ENCODE measurements at places on chromosomes 5 and 9.
A peak's percentile ranks its signal among the peaks of the same experiment; 100 is the strongest.

DNA sequence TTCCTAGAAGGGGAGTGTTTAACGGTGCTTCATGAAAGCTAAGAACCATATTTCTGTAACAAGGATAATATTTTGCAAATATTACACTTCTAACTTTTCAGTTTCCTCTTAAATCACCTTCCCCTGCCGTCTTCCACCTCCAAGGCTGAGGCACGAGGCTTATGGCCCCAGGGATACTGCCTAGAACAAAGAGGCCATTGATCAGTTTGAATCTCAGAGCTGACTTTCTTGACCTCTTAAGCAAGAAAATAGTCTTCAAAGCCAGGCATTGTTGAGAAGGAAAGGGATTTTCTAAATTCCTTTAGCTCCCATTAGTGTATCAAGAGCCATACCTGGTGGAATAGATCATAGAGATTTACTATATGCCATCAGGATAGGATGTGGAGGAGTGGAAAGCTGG is 566.2 kb downstream of the BNC2 start:
- DNase-seq, result no peak

DNA sequence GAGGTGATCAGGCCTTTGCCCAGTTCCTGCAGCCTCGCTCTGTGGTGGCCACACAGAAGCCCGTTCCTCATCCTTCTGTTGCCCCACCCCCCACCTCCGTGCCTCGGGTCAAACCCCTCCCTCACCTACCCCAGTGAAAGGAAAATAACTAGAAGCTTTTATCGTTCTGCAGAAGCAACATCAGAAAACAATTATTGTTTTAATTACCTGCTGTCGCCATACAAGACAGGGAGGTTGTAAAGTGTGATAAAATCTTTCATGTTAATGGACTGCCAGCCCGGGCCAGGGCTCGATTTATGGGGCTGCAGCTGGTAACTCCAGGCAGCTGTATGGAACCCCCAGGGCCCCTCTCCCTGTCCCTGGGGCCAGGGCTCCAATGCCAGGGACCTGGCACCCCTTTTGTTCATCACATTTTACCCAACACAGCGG is 20.6 kb downstream of the UNC5A start:
- no peak for DNase-seq

- DNase-seq, result no peak
These were observed 273.7 kb downstream of the SYK start for GRCh38 chr9:91075279-91075678.

DNA sequence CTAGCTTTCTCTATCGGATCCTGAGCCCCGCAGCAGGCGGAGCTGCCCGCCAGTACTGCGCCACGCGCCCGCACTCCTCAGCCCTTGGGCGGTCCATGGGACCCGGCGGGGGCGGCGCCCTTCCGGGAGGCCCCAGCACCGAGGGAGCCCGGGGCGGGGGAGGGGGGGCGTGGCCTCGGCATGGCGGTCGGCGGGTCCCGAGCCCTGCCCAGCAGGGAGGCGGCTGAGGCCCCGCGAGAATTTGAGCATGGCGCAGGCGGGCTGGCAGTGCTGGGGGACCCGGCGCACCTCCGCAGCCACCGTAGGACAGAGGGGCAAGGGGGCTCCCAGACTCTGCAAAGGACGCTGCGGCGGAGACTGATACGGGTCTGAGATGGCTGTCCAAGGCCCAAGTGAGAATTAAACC is 6.8 kb downstream of the ZDHHC11B start:
- no peak for DNase-seq

- DNase-seq, result no peak
These were observed 22.6 kb downstream of the RMI1 start for GRCh38 chr9:84003246-84003645.

- no peak for DNase-seq
These were observed 2.0 kb downstream of the PITX1 start for GRCh38 chr5:135031813-135032694.

DNA sequence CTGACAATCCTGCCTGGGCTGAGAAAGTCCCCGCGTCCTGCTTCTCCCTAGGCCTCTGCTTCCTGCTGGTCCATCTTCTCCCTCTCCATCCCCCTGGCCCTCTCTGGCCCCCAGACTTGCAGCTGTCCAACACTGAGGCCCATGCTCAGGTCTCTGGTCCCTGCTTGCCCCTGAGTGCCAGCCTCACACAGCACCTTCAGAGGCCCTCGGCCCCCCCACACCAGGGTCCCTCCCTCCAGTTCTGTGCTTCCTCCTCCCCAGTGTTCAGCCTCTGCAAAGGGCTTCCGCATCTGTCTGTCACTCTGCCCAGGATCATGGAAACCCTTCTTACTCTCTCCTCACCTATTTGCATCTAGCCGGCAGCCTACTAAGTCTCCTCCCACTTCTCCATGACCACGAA is 62.4 kb upstream of the CTSL start:
- DNase-seq, result no peak

DNA sequence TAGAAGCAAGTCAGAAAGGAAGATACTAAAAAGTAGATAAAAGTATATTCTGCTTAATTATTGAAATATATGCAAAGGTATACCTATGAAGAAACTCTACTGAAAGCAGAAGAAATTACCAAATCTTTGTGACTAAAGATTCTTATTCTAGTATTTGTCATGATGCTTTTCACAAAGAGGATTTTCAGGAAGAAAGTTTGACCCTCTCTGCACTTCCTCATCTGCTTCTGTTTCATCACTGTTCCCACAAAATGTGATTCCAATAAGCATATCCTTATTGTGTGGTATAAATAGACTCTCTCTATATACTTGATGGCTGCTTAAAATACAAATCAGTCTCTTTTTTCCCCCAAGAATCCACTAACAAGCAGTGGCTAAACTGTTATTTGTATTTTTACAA is 2139.6 kb upstream of the ACO1 start:
- DNase-seq, result no peak

GRCh38 chr9:18297056-18297841 is 176.7 kb upstream of the ADAMTSL1 start:
- DNase-seq, result no peak

- no peak for DNase-seq
These were observed 29.2 kb downstream of the STOM start for GRCh38 chr9:121340676-121341392.

DNA sequence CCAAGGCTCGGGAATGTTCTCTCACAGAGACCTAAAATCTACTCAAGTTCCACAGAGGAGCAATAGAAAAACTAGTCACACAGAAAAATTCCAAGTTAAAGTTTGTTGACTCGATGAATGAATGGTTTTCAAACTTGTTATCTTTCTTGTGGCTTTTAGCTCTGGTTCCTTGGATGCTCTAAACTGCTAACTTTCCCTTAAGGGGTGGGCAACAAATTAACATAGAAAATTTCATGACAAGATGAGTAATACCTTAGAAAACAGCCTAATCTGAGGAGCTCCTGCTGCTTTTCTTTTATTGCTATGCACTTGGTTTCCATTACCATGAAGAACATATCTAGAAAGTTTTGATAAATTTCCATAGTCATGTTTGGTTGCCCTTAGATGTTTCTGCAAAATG is 100.2 kb upstream of the CCDC112 start:
- no peak for DNase-seq

GRCh38 chr9:37302277-37302676 is 120.2 kb upstream of the GRHPR start:
- no peak for DNase-seq

GRCh38 chr9:20783057-20784038 is 99.3 kb downstream of the FOCAD start:
- DNase-seq, result no peak

DNA sequence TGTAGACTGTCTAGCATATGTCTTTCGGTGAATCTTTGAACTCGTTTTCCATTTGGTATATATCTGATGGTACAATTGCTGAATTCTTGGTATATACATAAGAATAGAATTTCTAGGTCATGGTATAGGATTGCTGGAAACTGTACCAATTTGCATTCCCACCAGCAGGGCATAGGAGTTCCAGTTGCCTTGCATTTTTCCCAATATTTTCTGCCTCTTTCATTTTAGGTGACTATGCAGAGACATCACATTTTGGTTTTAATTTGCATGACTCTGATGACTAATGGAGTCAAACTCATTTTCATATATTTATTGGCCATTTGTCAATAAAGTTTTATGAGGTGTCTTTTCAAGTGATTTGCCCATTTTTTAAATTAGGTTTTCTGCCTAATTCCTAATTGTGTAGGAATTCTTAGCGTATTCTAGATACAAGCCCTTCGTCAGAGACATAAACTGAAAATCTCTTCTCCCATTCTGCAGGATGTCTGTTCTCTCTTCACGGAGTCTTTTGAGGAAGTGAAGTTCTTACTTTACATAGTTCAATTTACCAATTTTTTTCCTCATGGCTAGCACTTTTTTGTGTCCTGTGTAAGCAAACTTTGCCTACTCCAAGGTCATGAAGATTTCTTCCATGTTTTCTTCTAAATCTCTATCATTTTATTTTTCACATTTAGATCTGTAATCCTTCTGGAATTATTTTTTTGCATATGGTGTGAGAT is 28.9 kb upstream of the PDCD1LG2 start:
- DNase-seq, result no peak

DNA sequence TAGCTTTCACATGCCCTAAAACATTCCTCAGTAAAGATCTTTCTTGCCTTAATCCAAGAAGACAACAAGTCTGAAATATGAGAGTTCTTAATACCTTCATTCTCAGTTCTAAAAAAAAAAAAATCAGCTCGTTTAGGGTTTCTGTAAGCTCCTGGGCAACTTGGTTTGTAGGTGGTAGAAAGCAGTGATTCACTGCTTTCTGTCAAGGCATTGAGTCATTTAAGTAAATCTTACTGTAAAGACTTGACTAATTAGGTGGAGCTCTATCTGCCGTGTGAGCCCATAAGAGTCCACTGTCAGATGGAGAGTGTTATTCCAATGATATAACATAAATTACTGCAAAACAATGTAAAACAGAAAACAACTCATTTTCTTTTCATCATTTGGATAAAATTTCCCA is 56.1 kb upstream of the MAST4 start:
- DNase-seq, result no peak

GRCh38 chr5:143026380-143026779 is 256.2 kb downstream of the ARHGAP26 start:
- DNase-seq, result no peak

DNA sequence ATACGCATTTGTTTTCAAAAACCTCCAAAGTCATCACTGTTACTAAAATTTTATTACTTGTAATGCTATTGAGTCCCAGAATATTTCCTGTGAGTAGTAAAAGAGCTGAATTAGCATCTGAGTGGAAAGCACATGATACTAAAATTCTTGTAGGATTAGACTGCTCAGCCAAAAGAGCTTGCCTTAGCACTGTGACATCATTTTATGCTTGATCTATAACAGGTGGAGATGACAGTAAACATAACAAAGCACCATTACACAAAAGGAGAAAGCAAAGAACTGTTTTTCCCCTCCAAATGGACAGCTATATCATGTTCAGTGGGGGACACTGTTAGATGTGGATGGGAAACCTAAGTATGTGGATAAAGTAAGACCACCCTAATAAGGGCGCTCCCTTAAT is 5.8 kb upstream of the JAK2 start:
- no peak for DNase-seq

- no peak for DNase-seq
These were observed 154.7 kb downstream of the FAM114A2 start for GRCh38 chr5:153883854-153884611.

DNA sequence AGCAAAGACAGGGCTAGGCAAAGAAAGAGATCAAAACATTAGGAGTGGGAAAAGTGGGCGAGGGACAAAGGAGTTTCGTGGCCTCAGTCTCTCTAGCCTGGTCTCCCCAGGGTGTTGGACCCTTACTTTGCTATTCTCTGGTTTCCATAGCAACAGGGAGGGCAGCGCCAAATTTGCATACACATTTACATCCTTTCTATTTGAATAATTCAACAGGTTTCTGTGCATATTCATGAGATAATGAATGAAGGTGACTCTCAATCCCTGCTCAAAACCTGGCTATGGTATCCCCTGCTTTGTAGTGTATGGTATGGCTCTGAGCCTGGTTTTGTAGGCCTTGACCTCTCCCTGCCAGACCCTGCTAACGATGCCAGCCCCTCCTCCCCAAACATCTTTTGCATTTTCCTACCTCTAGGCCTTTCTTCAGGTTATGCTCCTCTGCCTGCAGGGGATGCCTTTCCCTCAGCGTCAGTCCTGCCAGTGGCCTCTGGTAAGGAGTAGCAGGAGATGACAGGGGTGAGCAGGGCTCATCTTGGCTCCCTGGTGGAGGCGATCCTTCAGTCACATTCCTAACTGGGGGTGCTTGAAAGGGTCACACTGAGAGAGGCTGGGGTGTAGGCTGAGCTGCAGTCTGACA is 9.8 kb downstream of the RPP25L start:
- DNase-seq, result no peak

- peak; percentile 21 for DNase-seq
These were observed 41.8 kb upstream of the KDM4C start for GRCh38 chr9:6715755-6716643.

GRCh38 chr5:77210964-77211690 is 647 bp downstream of the PDE8B start:
- no peak for DNase-seq

- DNase-seq, result no peak
These were observed 29.6 kb upstream of the SLC9A3 start for GRCh38 chr5:553874-554273.

DNA sequence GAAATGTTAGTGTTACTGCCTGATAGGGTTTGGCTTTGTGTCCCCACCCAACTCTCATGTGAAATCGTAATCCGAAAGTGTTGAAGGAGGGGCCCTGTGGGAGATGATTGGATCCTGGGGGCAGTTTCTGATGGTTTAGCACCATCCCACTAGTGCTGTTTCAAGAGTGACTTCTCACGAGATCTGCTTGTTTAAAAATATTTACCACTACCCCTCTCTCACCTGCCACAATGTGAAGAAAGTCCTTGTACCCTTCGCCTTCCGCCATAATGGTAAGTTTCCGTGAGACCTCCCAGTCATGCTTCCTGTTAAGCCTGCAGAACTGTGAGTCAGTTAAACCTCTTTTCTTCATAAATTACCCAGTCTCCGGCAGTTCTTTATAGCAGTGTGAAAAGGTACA is 2.6 kb upstream of the RFX3 start:
- peak; percentile 25 for DNase-seq

GRCh38 chr5:158070859-158071258 is 211.9 kb upstream of the CLINT1 start:
- no peak for DNase-seq

DNA sequence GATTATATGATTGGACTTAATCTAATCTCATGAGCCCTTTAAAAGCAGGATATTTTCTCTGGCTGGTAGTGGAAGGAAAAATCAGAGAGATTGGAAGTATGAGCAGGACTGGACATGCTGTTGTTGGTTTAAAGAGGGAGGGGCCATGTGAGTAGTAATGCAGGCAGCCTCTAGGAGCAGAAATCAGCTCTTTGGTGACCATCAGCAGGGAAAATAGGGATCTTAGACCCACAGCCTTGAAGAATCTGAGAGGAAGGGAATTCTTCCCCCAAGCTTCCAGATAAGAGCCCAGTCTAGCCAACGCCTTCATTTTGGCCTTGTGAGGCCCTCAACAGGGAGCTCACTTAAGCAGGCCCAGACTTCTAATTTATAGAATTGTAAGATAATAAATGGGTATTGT is 9.5 kb downstream of the SH3GL2 start:
- no peak for DNase-seq

DNA sequence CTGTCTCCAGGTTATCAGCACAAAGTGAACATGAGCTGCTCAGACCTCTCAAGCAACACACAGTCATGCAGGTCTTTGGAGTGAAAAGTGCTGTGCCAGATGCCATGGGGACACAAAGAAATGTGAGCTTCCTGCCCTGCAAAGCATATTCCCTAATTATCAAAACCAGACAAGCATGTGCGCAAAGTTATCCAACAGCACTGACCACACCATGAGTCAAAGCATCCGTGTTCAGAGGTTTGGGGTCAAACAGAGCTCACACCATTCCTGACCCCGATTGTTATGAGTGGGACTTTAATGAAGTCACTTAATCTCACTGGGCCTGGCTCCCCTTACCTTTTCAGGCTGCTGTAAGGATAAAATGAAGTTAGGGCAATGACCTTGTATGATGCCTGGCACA is 138.5 kb downstream of the SLIT3 start:
- no peak for DNase-seq
